ENCODE measurements at places on chromosomes 3 and 15.

- DNase-seq = no peak
Observed at GRCh38 chr3:64932666-64933342, 245.0 kb upstream of the ADAMTS9 start.

DNA sequence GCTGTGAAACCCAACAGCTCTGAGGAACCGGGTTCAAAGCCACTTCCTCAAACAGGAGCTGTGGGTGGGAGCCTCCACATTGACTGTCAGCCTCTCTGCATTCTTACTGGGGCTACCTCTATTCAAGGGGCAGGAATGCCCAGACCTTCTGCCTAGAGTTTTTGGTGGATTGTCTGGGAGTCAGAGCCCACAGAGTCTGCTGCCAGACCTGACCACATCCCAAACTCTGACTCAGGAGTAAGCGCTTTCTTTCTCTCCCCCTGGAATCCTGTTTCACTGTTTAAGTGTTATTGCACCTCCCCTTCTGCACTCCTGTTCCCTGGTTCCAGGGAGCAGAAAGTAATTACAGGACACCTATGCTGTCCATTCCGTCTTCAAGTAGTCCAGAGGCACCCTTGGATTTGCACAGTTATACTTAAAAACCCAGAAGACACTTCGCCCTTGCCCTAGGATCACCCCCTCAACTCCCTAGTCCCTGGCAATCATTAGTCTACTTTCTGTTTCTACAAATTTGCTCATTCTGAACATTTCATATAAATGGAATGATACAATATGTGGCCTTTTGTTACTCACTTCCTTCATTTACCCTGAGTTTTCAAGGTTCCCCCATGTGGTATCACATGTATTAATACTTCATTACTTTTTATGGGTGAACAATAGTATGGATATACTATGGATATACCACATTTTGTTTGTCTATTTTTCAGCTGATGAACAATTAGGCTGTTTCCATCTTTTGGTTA lies 37.9 kb upstream of the TJP1 start:
- no peak for DNase-seq

- DNase-seq = no peak
Observed at GRCh38 chr3:70531063-70531657, 218.7 kb upstream of the MDFIC2 start.

DNA sequence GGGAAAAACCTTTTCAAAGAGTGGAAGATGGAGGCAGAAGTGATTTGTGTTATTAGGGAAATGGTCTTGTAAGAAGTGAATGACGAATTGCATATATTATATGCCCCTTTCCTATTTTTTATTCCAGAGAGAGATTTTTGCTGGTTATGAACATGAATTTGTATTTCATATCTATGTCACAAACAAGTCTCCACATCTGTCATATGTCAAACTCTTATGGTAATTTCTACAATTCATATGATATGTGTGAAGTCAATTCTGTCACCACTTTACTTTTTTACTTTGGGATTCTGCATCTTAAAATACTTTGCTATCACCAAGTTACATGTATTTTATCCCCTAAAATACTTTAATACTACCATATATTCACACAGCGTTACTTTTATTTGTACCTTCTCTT lies 594.2 kb upstream of the ARPP21 start:
- no peak for DNase-seq

GRCh38 chr3:82494977-82495489 lies 733.6 kb upstream of the GBE1 start:
- DNase-seq = no peak

DNA sequence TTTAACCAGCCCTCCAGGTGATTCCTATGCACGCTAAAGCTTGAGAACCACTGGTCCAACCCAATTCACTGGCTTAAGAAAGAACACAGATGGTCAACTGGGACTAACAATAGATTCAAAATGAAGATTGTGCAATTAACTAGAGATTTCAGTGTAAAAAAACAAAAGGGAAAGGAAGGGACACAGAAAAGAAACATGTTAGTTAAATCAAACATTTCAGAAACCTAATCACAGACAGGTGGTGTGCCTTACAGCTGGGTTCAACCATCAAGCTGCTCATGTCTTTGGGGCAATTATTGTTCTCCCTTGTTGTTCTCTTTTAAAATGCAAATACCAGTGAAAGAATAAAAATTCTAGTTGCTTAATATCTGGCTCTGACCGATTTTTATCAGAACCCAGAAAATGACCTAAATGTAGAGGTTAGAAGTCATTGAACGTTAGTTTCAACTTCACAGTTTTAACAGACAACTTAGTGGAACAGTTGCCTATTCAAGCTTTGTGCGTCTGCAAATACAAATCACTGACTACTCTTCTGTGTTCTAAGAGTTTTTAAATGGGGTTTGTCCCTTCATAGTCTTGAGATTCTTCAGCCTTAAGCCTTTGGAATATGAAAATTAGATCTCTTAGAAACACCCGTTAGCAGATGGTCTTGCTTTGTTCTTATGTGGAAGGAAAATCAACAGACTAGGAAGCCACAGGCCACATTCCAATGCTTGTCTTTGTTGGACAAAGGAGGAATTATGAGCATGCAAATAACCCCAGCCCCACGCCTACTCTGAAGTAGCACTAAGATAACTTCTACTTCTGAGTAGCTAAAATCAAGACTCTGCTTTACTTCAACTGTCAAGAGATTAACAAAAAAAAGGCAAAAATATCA lies 223.4 kb downstream of the ATP8B4 start:
- DNase-seq = no peak

- DNase-seq = no peak
Observed at GRCh38 chr3:95424279-95424678, 1361.4 kb downstream of the NSUN3 start.

GRCh38 chr15:55514414-55514850 lies 6.4 kb upstream of the DNAAF4 start:
- DNase-seq = no peak

GRCh38 chr3:141012571-141012970 lies 38.6 kb upstream of the SPSB4 start:
- DNase-seq = no peak

DNA sequence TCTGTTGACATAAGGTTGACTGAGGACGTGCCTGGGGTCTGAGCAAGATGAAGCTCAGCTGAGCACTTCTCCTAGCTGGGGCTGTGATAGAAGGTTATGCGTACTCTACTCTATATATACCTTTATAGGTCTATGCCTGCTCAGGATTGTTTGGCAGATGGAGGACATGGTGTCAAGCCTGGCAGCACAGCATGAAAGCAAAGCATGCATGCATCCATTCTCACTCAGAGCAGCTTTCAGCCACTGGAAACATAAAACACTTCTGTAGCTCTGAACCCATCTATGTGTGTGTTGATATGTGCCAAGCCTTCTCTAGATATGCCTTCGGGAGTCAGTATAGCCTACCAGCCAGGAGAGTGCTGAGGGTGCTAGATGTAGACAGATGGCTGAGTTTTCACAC lies 142.3 kb upstream of the NUDT16 start:
- DNase-seq = no peak

GRCh38 chr15:60411774-60412425 lies 14.1 kb upstream of the ANXA2 start:
- DNase-seq = no peak

DNA sequence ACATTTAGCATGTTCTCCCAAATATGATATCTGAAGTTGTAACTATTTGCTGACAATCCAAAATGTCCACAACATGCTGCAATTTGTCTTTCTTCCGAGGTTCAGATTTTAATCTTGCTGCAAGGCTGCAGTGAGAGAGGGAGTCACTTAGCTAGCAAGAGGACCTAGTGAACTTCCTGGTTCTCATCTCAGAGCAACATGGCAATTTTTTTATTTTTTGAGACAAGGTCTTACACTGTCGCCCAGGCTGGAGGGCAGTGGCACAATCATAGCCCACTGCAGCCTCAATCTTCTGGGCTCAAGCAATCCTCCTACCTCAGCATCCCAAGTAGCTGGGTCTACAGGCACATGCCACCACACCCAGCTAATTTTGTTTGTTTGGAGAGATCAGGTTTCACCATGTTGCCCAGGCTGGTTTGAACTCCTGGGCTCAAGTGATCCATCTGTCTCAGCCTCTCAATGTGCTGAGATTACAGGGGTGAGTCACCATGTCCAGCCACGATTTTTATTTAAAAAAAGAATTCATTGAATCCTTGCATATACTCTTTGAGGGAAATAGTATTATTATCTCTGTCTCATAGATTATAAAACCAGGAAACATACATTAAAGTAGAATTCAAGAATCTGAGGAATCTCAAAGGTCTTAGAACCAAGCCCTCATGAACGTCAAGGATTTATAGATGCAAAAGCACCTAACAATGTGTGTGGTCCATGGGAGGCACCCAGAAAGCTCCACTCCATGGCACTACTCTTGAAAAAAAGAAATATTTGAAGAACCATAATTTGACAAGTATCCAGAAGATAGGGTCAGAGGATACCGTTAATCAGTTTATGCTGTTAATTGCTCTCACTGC lies 9.1 kb downstream of the HDC start:
- DNase-seq = no peak

DNA sequence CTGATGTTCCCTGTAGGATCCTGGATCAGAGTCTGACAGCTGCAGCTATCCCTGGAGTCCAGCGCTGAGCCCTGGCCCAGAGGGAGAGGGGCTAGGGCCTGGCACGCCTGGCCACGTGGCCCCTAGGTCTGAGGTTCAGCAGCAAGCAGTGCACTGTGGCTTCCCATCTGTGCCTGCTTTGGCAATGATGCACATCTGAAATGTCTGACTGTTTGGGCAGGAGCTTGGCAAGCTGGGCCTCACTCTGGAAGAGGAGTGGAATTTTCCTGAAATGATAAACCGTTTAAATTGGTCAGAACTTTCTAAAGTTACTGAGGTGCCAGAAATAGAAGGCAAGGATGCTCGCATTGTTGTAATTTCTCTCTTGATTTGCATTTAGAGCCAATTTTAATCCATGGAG lies 48.8 kb upstream of the MRPS22 start:
- DNase-seq = no peak

- DNase-seq = no peak
Observed at GRCh38 chr3:124592658-124593441, 137.4 kb upstream of the UMPS start.

GRCh38 chr3:37989821-37990480 lies 635 bp upstream of the VILL start:
- no peak for DNase-seq

DNA sequence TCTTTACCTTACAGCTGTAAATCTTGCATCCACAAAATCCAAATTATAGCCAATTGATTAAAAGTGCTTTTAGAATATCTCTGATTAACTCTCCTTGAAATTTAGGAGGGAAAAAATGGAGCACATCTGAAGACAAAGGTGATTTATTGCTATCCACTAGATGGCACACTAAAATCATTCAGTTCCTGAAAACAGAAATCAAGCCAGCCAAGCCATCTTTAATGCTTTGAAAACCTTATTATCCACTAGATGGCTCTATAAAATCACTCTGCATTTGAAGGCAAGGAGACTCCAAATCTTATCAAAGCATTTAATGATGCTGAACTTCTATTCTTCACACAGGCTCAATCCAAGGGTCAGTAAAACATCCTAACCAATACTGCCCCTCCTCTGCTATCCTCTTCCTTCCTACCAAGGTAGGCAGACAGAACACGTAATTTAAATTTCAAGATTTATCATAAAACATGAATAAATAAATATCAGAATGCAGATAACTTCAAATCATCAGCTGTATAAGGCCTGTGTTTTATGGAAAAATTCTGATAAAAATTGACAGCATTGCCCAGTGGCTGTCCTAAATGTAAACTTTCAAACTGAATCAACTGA lies 48.4 kb downstream of the GOLIM4 start:
- no peak for DNase-seq

- no peak for DNase-seq
Observed at GRCh38 chr3:89950772-89951171, 843.4 kb downstream of the EPHA3 start.

DNA sequence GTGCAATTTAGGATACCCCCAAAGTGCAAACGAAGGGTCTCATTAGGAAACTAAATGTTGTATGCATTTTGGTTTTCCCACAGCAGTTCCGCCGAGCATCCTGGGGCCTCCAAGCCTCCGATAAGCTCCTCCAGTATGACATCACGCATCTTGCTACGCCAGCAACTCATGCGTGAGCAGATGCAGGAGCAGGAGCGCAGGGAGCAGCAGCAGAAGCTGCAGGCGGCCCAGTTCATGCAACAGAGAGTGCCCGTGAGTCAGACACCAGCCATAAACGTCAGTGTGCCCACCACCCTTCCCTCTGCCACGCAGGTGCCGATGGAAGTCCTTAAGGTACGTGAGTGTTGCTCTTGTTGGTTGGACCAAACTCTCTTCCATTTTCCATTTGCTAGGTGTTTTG lies 120.5 kb upstream of the SAMMSON start:
- no peak for DNase-seq

DNA sequence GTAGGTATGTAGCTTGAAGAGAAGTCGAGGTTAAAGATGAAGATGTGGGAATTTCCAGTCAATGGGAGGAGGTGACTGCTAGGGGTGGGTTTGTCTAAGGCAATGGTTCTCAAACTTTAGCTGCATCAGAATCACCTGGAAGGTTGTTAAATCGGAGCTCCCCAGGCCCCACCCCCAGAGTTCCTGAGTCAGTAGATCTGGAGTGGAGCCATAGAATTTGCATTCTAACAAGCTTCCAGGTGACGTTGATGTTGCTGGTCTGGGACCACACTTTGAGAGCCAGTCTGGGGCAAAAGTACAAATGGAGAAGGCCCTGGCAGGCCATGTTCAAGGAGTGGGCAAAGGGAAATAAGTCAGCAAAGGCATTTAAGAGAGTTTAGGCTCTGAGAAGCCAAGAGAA lies 69.1 kb downstream of the CMTM8 start:
- no peak for DNase-seq

DNA sequence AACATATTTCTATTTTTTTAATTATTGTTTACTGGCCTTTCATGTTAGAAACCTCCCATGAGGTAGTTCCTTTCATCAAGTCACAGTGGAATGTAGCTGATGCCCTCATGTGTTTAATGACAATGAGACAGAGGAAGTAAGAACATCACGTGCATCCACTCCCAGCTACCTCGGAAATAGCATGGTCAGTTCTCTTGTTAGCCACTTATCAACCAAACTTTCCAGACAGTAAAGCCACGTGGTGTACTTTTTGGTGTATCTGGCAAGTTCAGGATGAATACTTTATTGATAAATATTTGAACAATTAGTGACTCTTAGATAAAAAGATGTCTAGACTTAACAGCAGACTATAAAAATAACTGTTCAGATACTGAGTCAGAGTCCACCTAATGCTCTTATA lies 781.7 kb downstream of the MECOM start:
- DNase-seq = no peak

- DNase-seq = no peak
Observed at GRCh38 chr3:132847849-132848625, 125.8 kb upstream of the NPHP3 start.

- DNase-seq = no peak
Observed at GRCh38 chr15:92449476-92449875, 55.8 kb downstream of the ST8SIA2 start.

- DNase-seq = no peak
Observed at GRCh38 chr3:33579840-33580239, 138.2 kb downstream of the CLASP2 start.

GRCh38 chr15:57503051-57503702 lies 88.5 kb upstream of the MYZAP start:
- DNase-seq = no peak

DNA sequence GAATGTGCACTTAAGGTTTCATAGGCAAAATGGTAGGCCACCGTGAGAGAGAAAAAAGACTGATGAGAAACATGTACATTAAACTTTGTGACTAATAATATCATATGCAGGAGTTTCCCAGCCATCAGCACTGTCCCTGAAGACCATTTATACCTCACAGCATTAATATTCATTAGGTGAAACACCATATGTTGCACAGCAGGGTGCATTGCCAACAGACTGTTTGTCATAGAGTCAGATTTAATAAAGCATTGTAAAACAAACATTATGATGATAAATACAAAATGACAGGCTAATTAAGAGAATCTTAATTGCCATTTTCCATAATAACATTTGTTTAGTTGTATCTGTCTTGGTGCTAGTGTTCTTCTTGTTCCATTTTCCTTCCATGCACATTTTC lies 578.3 kb downstream of the EPHA3 start:
- DNase-seq = no peak
